ENCODE measurements at places on chromosomes 13 and 19. TPM values are rescaled to one million over a fixed set of nuclear protein-coding genes. Genes with fewer than 3 reads are reported as not detected.

The FCER2 gene
- polyA plus RNA-seq = not detected

The NLRP9 gene
- not detected for polyA plus RNA-seq

The PPAN gene
- polyA plus RNA-seq = 13.9 TPM

The FGF22 gene
- polyA plus RNA-seq = not detected

Measured in neural cell (in vitro differentiated cells).